ENCODE measurements at places on chromosomes 7 and 10.

DNA sequence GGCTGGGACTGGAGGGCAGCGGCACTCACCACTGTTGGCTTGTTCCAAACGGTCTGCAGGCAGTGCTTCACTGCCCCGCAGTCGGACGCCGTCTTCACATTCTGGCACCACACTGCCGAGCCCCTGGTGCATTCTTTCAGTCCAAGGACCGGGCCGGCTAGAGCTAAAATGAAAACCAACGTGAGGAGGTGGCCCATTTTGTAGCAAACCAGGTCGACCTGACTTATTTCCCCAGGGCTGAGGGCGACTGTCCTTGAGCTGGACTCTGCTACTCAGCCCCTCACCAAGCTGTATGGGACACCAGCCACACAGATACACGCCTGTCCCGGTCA, 16.7 kb downstream of the PSAP start:
- no peak for DNase-seq

- DNase-seq, result peak; percentile 30
These were observed 97.7 kb upstream of the TCF7L2 start for GRCh38 chr10:112852306-112852705.

- DNase-seq, result no peak
These were observed 125.7 kb downstream of the CD36 start for GRCh38 chr7:80764132-80764531.

- peak; percentile 49 for DNase-seq
These were observed 19.1 kb upstream of the SPOCK2 start for GRCh38 chr10:72107325-72108003.

DNA sequence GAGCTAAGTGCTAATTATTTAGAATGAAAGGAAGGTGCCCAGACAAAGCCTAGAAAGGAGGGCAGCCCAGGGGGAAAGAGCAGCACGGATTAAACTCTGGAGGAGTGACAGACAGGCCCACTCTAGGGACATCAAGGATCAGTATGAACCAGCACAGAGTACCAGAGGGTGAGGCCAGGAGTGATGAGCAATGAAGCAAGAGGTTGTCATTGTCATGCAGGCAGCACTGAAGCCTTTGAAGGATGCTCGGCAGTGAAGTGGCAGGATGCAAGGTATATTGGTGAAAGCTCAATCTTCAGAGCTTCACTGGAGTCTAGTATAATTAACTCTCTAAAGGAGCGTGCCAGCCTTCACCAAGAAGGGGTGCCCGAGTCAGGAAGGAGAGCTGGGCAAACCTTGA, 112.0 kb upstream of the INHBA start:
- DNase-seq, result no peak

DNA sequence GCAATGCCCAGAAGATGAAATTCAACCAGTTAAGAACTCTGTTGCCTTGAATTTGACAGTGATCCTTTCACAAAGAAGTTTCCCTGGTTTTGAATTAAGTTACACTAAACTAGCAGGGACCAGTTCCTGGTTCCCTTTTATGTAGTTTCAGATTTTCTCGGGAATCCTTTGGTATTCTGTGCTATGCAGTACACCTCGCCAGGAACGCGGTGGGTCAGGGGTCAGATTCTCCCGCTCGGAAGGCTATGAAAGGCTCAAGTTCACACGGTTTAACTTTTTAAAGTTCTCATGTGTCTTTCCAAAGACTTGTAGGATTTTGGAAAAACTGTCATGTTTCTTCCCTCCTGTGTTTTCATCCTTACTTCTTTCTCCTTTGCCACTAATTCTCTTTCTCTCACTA, 104.7 kb upstream of the PRR15 start:
- DNase-seq, result no peak

DNA sequence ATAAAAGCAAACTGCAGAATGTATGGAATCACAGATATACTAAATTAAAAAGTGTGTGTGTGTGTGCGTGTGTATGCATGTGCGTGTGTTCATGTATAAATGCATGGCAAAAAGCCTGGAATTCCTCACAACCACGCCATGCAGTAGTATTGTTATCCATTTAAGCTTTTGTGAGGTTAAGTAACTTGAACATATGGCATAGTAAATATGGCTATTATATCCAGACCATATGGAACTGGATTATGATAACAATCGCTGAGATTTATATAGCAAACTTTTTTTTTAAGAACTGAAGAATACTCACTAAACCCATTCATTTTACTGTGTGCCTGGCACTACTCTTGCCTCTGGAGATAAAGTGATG, 22.3 kb upstream of the NANOS1 start:
- DNase-seq, result no peak

GRCh38 chr10:122199070-122199469, 72.0 kb upstream of the BTBD16 start:
- no peak for DNase-seq

DNA sequence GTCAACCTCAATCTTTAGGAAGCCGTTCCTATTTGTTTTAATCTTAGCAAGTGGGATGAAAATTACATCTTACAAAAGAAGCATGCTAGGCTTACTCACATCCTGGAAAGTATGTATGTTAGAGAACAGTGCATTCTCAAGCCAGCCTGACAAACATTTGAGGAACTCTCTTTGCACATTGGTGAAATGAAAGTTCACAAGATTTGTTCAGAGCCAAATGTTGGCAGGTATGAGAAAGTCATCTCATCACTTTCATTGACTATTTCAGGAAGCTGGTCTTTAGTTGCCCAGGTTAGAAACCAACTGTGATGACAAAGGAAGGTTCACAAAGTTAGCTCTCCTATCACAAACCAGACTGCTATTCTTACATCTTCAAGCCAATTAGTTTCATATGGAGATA, 57.1 kb downstream of the ABCB1 start:
- DNase-seq, result peak; percentile 25

- no peak for DNase-seq
These were observed 22.8 kb upstream of the ITGB8 start for GRCh38 chr7:20307901-20308300.

DNA sequence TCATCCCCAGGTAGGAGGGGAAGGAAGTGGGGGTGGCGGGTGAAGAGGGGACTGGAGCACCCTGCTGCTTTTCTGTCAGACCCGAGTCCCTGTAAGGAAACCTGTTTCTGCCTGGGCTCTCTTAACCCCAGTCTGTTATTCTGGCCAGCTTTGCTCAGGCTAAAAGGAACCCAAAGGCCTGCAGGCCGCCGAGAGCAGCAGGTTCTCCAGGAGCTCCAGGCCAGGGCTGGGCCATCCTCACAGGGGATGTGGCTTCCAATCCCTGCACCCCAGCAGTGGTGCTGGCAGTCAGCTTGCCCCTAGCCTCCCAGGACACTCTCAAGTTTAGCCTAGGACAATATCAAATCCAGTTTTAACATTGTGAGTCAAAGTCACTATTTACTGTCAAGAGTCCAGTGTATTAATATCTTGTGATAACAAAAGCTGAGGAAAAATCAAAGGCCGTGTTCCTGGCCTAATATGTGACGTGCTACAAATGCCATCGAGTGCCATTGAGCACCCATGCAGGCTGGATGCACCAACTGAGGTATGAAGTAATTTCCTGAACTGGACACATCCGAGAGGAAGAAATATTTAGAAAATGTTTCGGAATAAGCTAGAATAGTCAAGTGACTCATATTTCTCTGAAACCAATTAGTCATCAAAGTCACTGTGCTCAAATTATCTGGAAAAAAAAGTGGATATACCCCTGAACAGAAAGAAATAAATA, 7.0 kb downstream of the PKD1L1 start:
- DNase-seq, result peak; percentile 87

DNA sequence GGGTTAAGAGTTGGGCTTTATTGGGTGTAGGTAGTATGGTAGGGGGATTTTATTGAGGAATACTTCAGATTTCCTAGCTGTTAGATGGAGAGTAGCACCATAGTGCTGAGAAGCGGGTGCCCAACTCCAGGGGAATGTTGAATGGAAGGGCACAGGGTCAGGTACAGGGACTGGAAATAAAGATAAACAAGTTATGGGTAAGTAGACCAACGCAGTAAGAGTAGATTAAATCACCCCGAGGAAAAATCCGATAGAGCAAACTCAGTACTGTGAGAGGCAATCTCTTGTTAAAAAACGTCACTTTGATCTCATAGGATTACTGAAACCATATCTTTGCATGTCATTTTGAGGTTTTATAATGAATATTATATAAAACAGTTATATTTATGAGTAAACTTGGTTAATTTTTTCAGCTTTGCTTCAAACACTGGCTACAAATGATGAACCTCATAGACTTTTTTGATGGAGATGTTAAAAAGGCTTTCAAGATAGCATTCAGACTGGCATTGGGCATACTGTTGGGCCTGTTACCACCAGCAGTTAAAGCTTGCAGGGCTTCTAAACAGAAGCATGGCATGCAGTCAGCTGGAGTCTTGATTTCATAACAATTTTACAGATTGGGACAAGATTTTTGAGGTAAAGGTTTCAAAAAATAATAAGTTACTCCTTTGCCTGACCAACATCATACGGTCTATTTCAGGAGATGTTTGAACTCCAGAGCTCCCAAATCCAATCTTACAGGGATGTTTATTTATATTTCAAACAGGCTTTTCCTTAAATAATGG, 7.1 kb downstream of the AHR start:
- no peak for DNase-seq

DNA sequence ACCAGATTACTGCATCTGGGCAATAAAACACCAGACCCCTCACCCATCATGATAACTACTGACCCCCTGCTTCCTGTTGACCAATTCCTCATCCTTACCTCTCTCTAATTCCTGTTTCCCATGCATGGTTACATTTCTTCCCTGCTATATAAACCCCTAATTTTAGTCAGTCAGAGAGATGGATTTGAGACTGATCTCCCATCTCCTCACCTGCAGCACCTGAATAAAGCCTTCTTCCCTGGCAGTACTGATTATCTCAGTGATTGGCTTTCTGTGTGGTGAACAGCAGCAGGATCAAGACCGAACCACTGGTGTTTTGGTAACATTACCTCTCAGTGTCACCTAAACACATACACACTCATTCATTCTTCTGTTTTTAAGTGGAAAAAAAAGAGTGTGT, 41.2 kb upstream of the SVIL start:
- DNase-seq, result no peak

DNA sequence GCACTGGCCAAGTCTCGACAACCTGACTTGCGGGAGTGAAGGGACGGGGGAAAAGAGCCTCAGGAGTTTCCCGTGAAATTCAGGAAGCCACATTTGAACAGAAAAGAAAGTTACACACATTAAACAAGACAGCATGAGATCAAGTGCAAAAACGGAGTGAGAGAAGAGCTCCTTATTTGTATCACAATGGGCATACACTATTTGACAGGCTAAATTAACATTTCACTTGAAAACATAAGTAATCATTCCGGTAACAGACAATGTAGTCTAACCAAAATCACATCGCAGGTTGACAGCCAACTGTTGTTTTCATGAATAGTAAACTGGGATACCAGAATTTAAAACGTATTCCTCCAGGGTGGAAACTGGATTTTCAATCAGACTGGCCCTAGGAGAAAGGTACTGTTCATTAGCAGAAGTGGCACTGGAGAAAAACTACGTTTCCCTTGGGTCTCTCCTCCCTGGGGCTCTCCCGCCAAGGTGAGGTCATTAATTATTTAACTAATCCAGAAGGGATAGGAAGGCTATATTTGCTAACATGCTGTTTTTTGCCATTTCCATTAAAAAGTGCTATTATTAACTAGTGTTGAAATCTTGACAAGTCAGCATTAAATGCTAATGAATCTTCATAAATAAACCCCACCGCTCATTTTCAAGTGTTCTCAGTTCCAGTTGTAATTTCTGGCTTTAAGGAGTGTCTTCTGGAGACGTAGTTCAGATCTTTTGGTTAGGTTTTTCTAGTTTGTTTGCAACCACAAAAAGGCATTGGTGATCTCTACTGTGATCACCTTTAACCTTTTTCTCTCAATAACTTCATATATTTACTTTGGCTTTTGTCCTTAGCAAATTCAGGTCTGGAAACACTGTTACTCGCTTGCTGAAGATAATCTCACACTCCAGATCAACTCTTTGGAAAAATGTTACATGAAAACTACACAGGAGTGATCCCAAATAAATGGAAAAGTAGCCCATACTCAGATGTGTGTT, 25.1 kb downstream of the RHEB start:
- DNase-seq, result no peak

- DNase-seq, result no peak
These were observed 12.7 kb downstream of the HK1 start for GRCh38 chr10:69290993-69291392.

DNA sequence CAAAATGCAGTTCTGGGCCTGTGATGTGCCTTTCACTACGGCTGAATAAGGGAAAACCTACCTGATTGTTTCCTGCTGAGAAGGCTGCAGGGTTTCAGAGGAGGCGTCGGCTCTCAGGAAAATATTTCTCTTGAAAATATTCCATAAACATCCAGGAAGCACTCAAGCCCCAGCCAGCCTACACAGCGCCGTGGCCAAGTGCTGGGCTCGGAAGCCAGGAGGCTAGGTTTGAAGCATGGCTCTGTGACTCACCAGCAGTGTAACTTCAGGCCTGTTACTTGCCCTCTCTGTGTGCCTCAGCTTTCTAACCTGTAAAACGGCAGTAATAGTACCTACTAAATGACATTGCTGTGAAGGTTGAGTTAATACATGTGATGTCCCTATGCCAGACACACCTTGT, 399.1 kb downstream of the GATA3 start:
- peak; percentile 81 for DNase-seq

DNA sequence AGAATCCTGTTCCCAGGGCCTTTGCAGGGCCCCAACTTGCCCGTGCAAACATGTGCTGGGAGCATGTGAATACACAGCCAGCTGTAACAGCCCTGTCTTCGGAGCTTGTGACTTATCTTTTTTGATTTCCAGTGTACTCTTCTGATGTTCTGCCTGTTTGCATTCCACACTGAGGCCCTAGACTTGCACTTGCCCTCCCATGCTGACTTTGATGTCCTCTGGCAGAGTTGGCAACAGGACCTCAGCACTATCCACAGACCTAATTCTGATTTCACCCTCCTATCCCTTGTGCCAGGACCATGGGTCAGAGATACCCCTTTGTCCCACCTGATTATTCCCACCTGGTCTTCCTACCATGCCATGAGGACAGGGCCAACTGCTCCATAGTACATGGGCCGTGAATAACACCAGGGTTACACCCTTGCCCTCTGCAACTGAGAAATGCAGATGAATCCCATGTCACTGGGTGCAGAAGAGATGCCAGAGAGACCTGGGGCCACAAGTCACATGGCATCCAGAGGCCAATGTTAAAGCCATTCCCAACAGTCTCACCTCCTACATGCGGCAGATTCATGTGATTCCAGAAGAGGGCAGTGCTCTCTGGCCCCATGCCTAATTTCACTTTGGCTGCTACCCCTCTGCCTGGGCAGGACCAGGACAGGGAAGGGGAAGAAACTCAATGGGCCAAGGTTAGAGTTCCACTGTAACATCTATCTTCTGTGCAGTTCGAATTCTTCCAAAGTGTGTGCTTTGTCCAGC, 43.0 kb downstream of the SCRN1 start:
- DNase-seq, result peak; percentile 48

GRCh38 chr10:91150631-91151030, 69.8 kb upstream of the PCGF5 start:
- DNase-seq, result no peak

- peak; percentile 69 for DNase-seq
These were observed 138.1 kb upstream of the UNC5B start for GRCh38 chr10:71074176-71074755.

GRCh38 chr7:45988405-45989057, 67.5 kb upstream of the IGFBP3 start:
- DNase-seq, result peak; percentile 90

- DNase-seq, result no peak
These were observed 15.6 kb upstream of the SLC25A13 start for GRCh38 chr7:96337519-96337918.
